ENCODE measurements at places on chromosomes 16 and 17.

- no peak for DNase-seq
Measured at GRCh38 chr17:45234641-45235415, 13.1 kb downstream of the FMNL1 start.

DNA sequence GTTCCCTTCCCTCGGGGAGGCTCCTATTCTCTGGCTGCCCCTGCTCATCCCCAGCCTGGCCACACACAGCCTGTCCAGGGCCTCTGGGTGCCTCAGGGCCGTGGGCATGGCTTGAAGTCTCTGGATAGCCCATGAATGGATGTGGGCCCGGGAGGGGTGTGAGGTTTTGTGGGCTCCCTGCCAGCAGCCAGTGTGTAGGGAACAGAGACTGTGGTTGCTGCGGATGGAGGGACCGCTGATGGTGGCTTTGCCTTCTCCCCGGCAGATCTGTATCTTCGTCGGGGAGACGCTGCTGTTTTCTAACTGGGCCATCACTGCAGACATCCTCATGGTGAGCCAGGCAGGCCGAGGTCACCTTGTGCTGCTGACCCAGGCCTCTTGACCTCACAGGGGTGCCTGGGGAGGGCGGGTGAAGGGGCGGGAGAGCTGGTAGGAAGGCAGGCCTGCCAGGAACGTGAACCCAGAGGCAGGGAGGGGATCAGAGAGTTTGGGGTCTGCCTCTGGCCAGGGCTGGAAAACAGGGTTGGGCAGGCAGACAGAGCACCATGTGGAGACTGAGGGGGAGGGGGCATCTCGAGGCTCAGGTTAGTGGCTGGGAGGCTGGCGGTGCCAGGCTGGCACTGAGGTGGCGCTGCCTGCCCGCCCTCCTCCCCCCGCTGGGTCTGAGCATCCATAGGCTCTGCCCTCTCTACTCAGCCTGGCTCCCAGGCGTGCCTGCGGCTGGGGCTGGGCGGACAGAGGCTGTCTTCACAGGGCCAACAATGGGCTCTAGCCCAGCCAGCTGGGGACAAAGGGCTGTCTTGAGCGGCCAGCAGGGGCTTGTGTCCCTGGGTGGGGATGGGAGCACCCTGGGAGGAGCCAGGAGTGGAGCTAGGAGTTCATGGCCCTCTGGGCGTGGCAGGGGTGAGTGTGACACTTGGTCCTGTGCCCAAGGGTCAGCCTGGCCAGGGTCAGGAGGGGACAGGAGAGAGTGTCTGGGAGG lies 21.4 kb downstream of the MYBBP1A start:
- DNase-seq, result no peak

- no peak for DNase-seq
Measured at GRCh38 chr16:78154729-78155461, 55.4 kb downstream of the WWOX start.

DNA sequence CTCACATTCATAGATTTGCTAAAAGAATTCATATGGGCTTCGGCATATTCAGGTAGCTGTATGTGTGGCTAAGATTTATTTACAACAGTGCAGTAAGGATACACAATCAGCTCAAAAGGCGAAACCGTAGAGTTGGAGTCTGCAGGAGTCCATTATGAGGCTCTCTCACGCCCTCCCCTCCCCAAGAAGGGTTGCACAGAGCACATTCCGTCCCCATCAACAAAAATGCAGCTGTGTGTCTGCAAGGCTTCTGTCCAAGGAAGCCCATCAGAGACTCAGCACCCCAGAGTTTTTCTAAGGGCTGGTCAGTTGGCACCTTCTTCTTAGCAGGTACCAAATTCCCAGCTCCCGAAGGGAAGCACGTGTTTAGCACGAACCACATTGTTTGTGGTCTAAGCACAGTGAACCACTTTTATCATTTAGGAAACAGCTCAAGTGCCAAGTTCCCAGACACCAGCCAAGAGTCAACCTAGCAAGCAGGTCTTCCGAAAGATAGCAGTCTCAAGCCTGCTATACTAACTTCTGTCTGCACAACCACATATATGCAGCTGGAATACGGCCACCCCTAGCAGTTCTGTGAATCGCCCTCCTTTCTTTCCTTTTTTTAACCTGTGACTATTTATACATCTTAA lies 28.5 kb upstream of the MEAK7 start:
- DNase-seq, result no peak

DNA sequence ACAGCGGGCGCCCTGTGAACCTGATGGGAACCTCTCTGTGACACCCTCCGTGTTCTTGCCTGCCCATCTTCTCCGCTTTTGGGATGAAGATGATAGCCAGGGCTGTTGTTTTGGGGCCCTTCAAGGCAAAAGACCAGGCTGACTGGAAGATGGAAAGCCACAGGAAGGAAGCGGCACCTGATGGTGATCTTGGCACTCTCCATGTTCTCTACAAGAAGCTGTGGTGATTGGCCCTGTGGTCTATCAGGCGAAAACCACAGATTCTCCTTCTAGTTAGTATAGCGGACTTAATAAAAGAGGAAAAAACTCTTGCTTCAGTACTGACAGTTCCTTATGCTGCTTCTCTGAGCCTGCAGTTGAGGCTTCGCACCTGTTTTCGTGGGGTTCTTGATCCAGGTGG lies 10.5 kb downstream of the CDK5RAP3 start:
- DNase-seq, result no peak

DNA sequence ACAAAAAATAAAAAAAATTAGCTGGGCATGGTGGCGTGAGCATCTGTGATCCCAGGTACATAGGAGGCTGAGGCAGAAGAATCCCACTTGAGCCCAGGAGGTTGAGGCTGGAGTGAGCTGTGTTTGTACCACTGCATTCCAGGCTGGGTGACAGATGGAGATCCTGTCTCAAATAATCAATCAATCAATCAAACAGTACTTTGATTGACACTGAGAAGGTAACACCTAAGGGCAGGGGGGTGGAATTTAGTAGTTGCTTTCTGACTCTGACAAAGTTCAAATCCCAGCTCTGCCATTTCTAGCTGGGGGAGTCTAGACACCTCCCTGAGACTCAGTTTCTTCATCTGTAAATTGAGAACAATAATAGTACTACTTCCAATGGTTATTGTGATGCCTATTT lies 12.0 kb downstream of the SSH2 start:
- no peak for DNase-seq

GRCh38 chr17:64920026-64920418 lies 744 bp upstream of the LRRC37A3 start:
- DNase-seq, result no peak
